ENCODE measurements at places on chromosomes 7 and 10.
A peak's percentile ranks its signal among the peaks of the same experiment; 100 is the strongest.

GRCh38 chr7:146414937-146415336 lies 298.3 kb downstream of the CNTNAP2 start:
- DNase-seq = no peak

GRCh38 chr7:27130540-27131389 lies at the start of gene HOXA4:
Gene HOXA4 (minus strand): TSS chr7:27130757. CDS start chr7:27130733, 24 bp downstream.
- no peak for DNase-seq

DNA sequence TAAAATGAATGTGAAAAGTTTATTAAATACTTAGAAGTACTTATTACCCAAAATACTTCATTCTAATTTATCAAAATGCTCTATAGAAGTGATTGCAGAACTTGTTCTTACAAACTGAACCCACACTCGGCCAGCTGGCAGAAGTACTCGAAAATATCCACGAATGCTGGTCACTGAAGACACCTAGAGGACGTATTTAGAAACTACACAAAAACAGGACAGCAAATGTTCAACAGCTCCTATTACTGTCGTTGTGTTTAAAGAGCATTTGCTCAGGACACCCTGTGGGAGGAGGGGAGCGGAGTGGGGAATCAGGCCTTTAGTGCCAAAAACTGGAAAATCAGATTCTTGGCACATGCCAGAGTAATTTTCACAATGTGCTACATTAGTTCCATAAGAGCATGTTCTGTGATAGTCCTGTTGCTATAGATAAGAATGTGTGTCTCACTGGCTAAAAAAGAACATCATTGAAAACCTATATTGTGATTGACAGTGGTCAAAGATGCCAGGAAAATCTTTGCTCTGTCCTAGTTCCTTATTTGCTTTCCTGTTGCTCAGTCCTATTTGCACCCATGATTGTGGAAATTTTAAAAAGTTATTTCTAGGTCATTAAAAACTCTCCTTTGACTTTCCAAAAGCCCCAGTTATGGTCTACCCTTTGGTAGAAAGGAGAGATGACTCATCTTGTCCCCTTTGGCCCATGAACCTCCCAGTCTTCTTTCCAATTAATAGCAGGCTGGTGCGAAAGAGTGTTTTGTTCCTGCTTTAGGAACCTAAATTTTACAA lies 49.0 kb upstream of the NRBF2 start:
- peak; percentile 52 for DNase-seq

DNA sequence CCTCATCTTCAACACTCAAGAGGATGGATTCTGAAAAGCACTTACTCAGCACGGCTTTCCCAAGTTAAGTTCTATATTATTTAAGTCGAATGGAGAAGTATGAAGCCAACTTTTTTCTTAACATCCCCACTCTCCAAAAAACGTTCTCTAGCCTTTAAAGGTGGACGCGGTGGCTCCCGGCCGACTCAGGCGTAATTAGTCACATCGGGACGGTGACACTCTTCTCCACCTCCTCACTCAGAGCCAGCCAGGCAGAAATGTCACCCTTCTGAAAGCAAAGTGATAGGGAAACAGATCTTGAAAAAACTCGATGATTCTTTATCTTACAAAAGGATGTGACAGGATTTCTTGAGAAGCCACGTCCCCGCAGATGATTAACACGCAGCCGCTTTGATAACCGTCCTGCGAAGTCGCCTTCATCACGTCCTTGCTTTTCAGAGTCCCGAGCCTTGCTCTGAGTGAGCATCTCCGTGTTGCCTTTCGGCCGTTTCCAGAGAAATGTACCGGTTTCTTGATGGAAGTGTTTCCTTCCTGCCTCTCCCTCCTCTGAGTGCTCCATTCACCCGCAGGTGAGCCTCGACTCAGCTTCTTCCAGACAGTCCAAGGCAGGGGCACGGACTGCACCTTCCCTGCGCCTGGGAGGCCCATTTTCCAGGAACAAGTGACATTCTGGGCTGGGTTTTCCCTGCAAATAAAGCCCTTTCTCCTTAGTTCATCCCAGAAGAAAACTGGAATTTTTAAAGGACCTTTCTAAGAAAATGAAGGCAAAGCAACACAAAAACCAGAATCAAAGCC lies 314.8 kb downstream of the DNAJB6 start:
- DNase-seq = no peak

DNA sequence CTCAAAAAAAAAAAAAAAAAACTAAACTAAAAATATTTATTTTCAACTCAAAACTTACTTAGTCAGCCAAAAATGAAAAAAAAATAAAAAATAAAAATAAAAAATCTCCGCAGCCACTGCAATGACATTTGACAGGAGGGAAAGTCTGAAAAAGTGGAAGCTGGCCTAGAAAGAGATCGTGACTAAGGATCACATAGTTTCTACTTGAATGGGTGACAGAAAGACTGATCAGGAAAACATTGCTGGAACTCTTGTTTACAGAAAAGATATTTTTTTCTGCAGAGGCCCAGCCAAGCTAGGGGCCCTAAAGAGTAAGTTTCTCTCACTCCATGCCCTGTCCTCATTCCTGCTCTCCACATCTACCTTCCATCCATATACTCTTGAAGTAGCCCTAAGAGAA lies 92.8 kb upstream of the KCND2 start:
- DNase-seq = no peak

GRCh38 chr7:12412407-12412806 lies 8.7 kb upstream of the VWDE start:
- DNase-seq = no peak

- DNase-seq = no peak
Observed at GRCh38 chr10:17659365-17659764, 15.4 kb downstream of the STAM start.
